ENCODE measurements at places on chromosomes 11 and 22. TPM values are rescaled to one million over a fixed set of nuclear protein-coding genes. Genes with fewer than 3 reads are reported as not detected.

The ARHGEF17 gene
- total RNA-seq = 0.13 TPM

DNA sequence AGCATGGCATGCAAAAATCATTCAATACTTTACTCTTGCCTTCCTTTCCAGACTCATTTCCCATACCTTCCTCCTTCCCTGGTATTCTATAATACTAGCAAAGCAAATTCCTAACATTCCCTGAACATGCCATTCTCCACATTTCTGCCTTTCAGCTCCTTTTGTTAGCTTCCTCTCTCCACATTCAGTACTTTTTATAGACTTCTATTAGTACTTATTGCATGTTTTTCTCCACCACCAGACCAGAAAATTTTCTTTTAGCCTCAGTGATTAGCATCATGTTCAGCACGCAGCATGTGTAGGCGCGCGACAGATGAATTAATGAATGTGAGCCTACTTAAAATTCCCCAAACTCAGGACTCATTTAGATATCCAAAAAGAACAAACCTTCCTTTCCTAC is 935.3 kb downstream of the DLG2 start:
- no peak for DNase-seq

- DNase-seq = no peak
These were observed 10.9 kb downstream of the PDGFB start for GRCh38 chr22:39233710-39234471.

DNA sequence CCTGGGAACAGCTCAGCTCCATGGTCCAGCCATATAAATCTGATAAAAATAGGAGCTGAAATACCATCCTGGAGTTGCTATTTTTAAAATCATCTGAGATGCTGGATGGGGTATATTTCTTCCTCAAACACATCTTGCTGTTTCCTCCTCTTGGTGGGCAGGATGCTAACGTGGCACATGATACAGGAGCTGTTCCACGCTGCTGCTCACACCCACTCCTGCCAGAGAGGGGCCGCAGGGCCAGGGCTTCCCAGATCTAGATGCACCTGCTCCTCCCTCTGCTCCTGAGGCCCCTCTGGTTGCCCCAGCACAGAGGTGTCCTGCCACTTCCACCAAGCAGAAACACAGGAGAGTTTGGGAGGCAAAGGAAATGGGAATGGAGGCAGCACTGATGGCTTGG is 3.3 kb upstream of the ST3GAL4 start:
- DNase-seq = no peak

The CRYBA4 gene
- not detected for total RNA-seq

DNA sequence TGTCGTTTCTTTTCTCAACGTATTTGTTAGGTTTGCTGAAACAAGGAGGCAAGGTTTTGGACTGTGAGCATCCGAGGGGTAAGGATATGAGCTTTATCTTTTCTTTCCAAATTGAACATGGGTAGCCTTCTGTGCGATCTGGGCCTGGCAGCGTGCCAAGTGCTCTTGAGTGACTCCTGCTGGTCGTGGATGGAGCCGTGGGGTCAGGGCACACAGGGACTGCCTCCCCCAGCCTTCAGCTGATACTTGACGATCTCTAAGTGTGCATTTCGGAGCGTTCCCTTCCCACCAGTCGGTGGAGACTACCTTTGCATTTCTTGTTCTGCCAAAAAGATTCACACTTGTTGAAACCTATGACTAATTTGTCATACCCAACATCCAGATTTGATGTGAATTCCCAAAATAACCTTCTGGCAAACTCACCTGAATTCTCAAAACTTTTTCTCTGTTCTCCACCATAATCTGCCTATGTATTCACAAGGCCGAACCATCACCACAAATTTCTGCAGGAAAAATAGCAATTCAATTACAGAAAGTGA is 40.1 kb upstream of the CLMP start:
- peak; percentile 36 for DNase-seq

GRCh38 chr22:29660021-29660420 is 56.6 kb downstream of the NF2 start:
- DNase-seq = no peak

Data from activated T-cell treated with anti-CD3 and anti-CD28 coated beads, Interleukin-2, amount 50 U/mL, for 4 hours (primary cell).